Bone marrow (tissue), 2 donors: ENCODE measurements at places on chromosomes 12 and 14.

- DNase-seq, result no peak
Measured at GRCh38 chr12:111407377-111408115, 1.8 kb downstream of the SH2B3 start.

DNA sequence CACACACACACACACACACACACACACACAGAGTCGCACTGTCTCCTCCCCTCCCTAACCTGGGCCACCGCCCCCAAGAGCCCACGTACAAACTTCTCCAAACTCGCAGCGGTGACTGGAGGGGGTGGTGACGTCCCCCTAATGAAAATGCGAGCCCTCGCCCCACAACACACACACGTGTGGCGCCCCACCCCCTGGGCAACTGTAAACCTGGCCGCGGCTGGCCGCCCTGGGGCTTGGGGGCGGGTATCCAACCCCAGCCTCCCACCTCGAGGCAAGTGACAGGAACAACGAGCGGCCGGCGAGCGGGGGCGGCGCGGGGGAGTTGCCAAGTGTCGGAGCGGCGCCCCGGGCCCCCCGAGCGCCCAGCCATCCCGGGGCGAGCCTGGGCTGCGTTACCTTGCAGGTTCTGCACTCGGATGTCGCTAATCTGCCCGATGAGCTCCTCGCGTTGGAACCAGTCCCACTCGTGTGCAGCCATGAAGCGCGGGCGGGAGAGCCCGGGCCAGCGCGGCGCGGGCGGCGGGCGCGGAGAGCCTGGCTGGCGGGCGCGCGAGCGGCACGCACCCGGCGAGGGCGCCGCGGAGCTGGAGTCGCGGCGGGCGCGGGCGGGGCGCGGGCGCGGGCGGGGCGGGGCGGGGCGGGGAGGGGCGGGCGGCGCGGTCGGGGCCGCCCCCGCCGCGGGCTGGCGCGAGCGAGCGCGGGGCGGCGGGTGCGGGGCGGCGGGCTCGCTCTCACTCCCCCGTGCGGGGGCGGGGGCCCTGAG, at the start of gene CLMN:
CLMN (minus strand) TSS at position 597 of the 766 bp plus-strand sequence; CDS start at position 481, 116 bp downstream.
- DNase-seq, result no peak

DNA sequence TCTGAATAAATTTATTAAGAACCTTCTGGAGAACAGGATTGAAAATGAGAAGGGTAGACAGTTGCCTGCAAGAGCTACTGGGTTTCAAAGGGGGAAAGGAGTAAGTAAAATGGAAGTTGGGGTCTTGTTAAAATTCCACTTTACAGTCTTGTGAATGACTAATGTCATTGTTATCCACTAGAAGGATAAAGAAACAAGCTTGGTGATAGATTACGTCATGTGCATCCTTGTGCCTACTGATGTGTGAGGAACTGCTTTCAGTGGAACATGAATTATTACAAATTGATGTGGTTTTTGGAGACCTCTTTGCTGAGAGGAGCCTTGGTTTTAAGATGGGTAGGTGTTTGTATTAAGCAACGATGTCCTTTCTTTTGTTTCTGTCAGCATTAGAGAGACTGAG, 272.5 kb upstream of the PRICKLE1 start:
- no peak for DNase-seq

GRCh38 chr14:53032838-53033390, 82.1 kb upstream of the FERMT2 start:
- no peak for DNase-seq

DNA sequence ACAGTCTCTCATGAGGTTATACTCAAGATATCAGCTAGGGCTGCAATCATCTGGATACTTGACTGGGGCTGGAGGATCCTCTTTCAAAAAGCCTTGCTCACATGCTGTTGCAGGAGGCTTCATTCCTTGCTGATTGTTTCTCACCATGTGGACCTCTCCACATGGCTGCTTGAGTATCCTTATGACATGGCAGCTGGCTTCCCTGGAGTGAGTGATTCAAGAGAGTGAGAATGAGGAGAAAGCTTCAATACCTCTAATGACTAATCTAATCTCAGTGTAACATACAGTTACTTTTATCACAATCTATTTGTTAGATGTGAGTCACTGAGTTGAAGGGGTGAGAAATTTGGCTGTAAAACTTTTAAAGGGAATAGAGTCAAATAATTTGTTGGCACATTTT, 14.4 kb upstream of the SDR39U1 start:
- no peak for DNase-seq

DNA sequence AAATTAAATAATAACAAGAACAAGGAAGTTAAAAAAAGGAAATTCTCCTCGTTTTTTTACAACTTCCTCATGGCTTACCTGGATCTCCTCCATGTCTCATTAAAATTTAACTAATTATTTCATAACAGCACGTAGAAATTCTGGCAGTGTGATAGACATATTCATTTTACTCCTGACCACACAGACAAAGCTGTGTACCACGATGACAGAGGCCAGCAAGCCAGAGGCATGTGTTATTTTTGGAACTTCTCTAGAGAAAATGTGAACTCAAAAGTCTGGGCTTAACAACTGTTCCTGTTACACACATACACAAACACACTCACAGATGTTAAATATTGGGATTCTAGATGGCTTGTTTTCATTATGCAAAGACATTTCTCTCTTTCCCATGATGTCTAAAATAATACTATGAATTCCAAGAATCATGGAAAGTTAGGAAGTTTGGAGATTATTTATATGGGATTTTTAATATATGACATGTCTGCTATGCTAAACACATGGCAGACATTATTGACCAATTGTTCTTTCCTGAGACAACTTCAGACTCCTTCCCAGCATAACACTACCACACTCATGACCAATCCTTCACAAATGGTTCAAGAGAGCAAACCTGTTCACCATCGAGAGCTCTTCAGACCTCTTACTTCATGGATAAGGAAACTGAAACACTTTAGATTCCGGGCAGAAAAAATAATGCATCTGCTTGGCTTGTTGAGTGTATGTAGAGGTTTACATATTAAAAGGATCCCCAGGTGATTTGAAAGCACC, 158.7 kb downstream of the DACT1 start:
- no peak for DNase-seq

- DNase-seq, result no peak
Measured at GRCh38 chr12:39404000-39404399, 38.9 kb downstream of the KIF21A start.
